ENCODE measurements at places on chromosomes 1 and 21.

DNA sequence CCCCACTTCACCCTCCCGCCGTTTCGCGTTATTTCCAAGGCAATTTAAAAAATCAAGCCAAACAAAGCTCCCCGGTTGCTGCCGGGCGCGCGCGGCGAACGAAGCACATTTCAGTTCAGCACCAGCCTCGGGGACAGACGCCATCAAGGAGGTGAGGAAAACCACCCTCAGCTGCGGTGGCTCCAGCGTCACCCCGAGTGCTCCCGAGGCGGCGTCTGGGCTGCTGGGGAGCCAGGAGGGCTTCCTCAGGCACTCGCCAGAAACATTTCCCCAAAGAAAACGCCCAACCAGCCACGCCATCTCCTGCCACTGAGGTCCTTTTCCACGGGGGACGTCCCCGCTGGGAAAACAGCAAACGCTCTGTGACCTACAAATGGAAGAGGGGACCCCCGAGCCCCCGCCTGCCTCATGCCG lies 623 bp downstream of the GNG4 start:
- no peak for DNase-seq

- no peak for DNase-seq
Observed at GRCh38 chr1:242147096-242147976, 148.4 kb upstream of the MAP1LC3C start.

DNA sequence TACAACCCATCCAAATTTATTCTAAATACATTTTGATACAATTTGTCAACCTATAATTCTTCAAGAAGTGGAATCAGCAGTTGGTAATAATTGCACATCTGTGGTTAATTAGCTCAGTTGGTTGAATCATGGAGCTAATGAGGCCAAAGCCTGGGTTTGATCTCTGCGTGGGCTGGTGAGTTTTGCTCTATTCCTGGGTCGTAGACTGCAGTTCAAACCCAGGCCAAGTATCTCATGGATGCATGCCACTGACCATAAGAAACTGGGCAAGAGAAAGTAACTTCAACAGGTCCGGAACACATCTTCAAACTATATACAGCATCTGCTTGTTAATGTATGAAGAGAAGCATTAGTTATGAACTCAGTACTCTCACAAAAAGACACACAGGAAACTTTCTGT lies 779.7 kb downstream of the USP25 start:
- no peak for DNase-seq

- no peak for DNase-seq
Observed at GRCh38 chr1:153921803-153922075, 1.0 kb downstream of the GATAD2B start.

- DNase-seq = no peak
Observed at GRCh38 chr1:184770181-184770979, 15.7 kb upstream of the EDEM3 start.

- no peak for DNase-seq
Observed at GRCh38 chr21:41186755-41187536, 19.0 kb downstream of the BACE2 start.

DNA sequence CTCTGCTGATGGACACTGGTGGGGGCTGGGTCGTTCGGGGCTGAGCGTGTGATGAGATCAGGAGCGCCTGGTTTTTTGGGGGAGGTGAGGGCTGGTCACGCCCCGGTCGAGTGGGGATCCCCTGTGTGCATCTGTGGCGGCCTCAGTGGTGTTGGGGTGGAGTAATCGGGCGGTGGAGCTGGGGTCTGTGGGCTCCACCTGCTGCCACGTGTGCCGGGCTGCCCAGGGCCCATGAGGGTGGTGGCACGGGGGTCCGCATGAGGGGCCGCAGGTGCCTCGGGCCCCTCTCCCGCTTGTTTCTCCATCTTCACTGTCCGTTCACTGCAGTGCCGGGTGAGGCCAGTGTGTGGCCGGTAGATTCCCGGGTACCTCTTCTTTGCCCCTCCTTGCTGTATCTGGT lies 17.2 kb downstream of the PRKCZ start:
- DNase-seq = no peak

DNA sequence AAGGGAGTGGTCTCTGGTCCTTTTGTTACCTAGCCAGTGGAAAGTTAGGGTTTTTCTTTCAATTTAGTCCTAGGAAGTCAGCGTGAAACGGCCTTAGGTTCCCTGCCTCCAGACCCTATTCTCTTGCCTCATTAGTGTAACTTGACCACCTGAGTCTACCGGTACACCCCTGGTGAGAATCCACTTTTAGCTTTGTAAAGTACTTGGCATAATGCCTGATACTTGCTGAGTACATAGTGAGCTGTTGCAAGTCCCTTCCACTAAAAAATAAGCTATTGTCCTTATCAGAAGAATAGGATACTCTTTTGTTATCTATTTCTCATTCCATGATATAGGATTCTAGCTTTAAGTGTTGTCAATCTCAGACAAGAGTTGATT lies 228.8 kb downstream of the ST6GALNAC3 start:
- no peak for DNase-seq

DNA sequence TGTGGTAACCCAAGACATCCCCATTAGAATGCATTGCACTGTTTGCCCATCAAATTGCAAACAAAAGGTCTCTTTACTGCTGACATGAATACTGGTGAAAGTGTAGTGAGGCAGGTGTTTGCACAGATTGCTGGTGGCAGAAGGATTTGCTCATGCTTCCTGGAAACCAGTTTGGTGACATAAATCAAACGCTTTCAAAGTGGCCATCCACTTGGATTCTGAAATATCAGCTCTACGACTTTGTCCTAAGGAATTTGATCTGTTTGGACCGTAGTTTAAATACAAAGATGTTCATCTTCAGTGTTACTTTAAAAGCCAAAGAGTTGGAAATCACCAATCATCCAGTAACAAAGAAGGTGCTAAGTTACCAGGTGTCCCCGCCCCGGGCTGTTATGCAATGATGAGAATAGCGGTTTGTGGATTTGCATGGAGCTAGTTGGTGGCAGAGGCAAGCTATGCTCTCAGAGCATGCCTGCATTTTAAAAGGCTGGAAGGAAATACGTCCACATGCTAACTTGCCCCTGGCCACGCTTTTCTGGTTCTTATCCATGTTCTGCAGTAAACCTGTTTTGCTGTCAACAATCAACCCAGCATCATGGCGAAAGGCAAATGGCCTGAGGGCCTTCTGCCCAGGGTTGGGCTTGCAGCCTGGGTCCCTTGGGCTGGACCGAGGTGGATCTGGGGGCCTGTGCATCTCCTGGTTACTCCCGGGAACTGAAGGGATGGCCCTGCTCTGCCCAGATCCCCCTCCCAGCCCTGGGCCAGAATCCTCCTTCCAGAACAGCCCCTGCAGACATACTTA lies 49.2 kb downstream of the UMODL1 start:
- DNase-seq = no peak

Measured in cerebellar nuclear complex (tissue), 1 donor.